ENCODE measurements at places on chromosomes 3 and 15.

DNA sequence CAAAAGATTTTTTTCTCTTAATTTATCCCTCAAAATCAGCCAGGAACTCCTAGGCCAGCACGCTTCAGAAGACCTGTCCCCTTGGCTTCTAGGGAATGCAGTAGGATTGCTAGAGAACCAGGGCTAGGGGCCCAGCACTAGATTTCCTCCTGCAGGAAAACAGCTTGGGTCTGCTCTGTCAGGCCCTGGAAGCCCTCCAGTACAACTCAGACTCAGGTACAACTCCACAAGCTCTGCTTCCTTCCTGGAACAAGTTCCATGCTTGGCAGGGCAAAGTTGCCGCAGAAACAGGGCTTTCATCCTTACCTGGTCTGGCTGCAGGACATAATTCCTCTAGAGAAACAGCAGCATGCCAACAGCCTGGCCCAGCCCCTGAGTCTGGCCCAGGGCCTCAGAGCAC is 96.1 kb upstream of the CTNNB1 start:
- no peak for DNase-seq

- no peak for DNase-seq
These were observed 51.7 kb downstream of the HMCES start for GRCh38 chr3:129330409-129330808.

GRCh38 chr3:66271231-66271630 is 50.4 kb downstream of the SLC25A26 start:
- DNase-seq, result no peak

GRCh38 chr3:20743553-20744321 is 557.7 kb upstream of the SGO1 start:
- no peak for DNase-seq

GRCh38 chr3:128701342-128702212 is 24.4 kb upstream of the RAB7A start:
- DNase-seq, result no peak

GRCh38 chr3:196868297-196868661 is 559 bp downstream of the SENP5 start:
- DNase-seq, result no peak

DNA sequence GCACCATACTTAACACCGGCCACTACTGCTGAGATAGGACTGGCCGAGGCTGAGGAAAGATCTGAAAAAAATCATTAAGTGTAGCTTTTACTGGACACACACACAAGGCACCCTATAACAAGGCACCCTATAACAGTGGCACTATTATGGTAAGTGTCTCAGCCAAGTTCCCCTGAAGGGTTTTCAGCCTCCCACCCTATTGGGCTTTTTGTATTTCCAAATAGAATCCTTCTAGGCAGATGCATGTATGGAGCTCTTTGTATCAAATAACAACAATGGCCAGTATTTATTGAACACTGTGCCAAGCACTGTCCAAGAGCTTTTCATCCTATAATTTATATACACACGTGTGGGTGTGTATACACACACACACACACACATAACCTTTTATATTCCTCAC is 6.7 kb upstream of the DNAJA4 start:
- no peak for DNase-seq

GRCh38 chr3:45518376-45519135 is 76.0 kb upstream of the LIMD1 start:
- no peak for DNase-seq

- DNase-seq, result no peak
These were observed 155.6 kb upstream of the GOLIM4 start for GRCh38 chr3:168251371-168251770.

DNA sequence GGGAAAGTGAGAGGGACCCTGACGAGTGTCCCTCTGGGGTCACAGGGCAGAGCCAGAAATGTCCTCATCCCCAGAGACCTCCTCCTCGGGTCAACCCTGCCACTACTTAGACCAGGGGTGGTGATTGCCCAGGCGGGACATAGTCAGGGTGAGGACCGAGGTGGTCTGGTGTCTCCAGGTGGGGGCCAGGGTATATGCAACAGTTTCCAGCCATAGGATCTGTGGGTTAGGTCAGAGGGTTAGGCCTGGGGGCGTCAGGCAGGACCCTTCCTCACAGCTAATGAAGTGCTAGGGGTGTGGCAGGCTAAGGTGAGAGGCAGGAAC is 22.3 kb upstream of the FBLN2 start:
- DNase-seq, result no peak

- DNase-seq, result peak; percentile 13
These were observed 98.0 kb downstream of the USP13 start for GRCh38 chr3:179750720-179751328.

DNA sequence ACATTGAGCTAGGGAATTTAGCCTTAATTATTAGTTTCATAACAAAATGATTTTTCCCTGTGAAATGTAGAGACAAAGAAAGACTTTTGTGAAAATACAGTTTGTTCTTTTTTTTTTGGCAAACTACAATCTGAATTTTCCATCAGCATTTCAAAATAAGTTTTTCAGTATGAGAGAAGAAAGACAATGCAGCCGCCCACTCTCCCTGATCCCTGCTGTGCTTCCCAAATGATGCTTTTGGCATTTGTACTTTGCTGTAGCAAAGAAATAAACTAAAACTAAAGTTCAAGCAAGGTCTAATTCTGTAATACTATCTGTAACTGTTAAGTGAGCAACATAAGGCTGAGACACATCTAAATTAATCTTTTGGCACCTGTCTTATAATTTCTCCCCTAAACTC is 782.2 kb downstream of the VGLL3 start:
- no peak for DNase-seq

GRCh38 chr3:181564222-181564621 is 147.5 kb upstream of the SOX2 start:
- DNase-seq, result no peak
